ENCODE measurements at places on chromosomes 13 and 19. TPM values are rescaled to one million over a fixed set of nuclear protein-coding genes. Genes with fewer than 3 reads are reported as not detected.

DNA sequence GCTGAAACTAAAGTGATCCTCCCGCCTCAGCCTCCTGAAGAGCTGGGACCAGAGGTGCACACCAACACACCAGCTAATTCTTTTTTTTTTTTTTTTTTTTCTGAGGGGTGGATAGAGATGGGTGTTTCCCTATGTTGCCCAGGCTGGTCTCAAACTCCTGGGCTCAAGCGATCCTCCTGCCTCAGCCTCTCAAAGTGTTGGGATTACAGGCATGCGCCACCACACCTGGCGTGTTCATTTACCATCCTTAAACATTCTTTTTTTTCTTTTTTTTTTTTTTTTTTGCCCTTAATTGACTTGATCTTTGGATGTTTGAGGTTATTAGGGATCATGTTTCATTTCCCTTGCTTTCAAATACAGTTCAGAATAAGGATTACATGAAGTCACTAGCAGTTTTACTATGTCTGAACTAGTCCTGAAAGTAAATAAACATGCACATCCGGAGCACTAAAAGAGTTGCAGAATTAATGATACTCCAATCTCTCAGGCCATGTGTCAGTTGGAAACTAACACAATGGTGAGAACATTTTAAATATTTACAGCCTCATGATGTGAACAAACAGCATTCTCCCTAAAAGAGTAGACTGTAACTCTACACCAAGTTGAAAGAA lies 10.2 kb downstream of the UTP14C start:
- no peaks in the 10 kb centered on the region for H3K27me3 ChIP-seq
- no peak for DNase-seq
- H3K27ac ChIP-seq: no peak overlapping the region

DNA sequence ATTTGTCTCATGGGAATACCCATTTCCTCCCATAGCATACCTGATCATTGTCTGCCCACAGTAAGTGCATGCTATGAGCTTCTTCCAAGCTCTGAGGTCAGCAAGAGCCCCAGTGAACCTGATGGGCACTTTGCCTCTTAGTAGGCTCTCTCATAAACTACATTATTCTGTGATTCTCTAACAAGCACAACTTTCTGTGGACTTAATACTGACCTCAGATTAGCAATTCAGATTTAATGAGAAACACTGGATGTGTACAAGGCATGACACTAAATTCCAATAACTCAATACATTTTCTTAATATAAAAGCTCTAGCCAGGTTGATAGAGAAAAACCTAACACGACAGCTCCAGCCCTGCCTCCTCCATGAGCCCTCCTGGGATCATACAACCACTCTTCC lies 23.3 kb upstream of the STARD13 start:
- no peak overlapping the region for H3K27ac ChIP-seq
- no peaks in the 10 kb centered on the region for H3K36me3 ChIP-seq
- H3K4me1 ChIP-seq: no peaks in the 10 kb centered on the region
- no peak for DNase-seq

DNA sequence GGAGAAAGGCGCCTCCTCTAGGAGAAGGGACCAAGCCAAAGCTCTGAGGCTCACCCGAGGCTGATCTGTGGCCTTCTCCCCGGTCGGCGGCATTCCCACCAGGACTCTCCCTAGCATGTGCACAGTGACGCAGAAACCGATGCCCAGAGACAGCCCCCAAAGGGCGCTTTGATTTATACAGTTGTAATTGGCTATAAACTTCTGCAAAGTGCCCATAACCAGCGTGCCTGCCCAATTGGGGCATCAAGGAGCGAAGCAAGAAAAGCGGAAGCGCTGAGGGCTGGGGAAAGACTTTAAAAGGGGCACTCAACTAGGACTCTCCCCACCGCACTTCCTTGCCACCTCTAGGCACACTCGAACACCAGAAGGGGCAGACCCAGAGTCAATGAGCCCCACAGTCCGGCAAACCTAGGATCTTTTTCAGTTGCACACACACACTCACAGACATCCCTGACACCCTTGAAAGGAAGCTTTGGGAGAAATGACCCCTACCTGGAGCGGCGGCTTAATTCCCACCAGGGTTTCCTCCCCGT lies 1.8 kb downstream of the CDX2 start:
- no peaks in the 10 kb centered on the region for H3K36me3 ChIP-seq
- no peak for DNase-seq
- peaks cover 19% of the 10 kb centered on the region for H3K4me1 ChIP-seq

- no peak for DNase-seq
- H3K4me1 ChIP-seq: no peaks in the 10 kb centered on the region
- H3K4me3 ChIP-seq: no peak overlapping the region
- no peaks in the 10 kb centered on the region for H3K27me3 ChIP-seq
- H3K27ac ChIP-seq: no peak overlapping the region
These were observed 84.2 kb downstream of the COL4A2 start for GRCh38 chr13:110391273-110391672.

The ZBTB32 gene
- not detected for total RNA-seq

The DCLK1 gene
- total RNA-seq: not detected

All from Calu3 (cell line).